HepG2 (cell line): ENCODE measurements at places on chromosomes 1 and 21. TPM values are rescaled to one million over a fixed set of nuclear protein-coding genes. Genes with fewer than 3 reads are reported as not detected.

FMN2 gene
- not detected in 2 replicates for total RNA-seq

DNA sequence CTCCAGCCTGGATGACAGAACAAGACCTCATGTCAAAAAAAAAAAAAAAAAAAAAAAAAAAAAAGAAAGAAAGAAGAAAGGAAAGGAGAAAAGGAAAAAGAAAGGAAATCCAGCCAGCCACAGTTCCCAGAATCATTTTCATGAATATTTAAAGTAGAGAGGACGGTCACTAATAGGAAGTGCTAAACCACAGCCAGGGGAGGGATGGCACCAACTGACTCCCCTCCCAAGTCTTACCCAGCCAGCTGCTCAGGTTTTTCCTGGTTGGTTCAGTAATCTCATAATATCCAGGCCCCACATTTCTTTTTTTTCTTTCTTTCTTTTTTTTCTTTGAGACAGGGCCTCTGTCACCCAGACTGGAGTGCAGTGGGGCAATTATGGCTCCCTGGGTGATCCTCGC is 63.9 kb upstream of the AK4 start:
- H3K4me3 ChIP-seq, result no peak overlapping the region
- H3K4me1 ChIP-seq, result no peaks in the 10 kb centered on the region; the same call in 1 of the 2 replicates

RGS16 gene
- not detected in 2 replicates for total RNA-seq

IFNLR1 gene
- total RNA-seq, result 5.7 and 8.5 TPM in 2 replicates

DNA sequence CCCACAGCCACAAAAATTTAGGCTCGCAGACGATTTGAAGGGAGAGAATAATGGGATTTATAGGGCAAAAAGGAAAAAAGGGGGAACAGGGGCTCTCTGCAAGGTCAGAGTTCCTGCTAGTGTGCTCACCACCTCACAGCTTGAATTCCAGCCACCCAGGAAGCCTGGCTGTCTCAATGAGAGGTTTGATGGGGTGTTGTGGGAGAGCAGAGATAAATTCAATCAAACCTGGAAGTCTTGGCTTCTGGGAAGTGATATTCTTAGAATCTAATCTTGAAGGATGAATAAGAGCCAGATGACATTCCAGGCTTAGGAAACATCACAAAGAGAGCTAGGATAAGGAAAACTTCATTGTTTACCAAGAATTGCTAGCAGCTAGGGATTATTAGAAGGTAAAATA is 47.4 kb upstream of the C21orf91 start:
- no peaks in the 10 kb centered on the region for H3K36me3 ChIP-seq
- DNase-seq, result no peak

DNA sequence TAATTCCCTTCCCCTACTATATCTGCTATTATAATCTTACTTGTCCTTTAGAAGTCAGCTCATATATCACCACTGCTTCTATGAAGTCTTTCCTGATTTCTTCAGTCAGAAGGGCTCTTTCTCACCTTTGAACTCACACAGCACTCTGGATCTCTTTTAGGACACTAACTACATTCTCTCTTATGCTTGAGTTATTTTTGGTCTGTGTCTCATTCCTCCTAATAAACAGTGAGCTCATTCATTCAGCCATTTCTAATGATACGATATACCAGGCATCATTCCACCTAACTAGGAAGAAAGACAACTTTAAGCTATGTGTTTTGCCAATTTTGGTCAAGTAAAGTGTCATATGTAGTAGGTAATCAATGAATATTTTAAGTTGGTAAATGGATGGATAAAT is 1.2 kb upstream of the STYXL2 start:
- peaks cover 3% of the 10 kb centered on the region; the same call in 1 of the 2 replicates for H3K27me3 ChIP-seq
- no peaks in the 10 kb centered on the region for H3K4me1 ChIP-seq
- no peak overlapping the region for H3K4me3 ChIP-seq
- no peak overlapping the region for H3K27ac ChIP-seq
- no peak for DNase-seq
- no peaks in the 10 kb centered on the region for H3K36me3 ChIP-seq

ETV3L gene
- not detected in 2 replicates for total RNA-seq
